ELR (cell line): ENCODE measurements at places on chromosomes 4 and X.

- no peak for DNase-seq
Observed at GRCh38 chr4:169440446-169440845, 169.7 kb upstream of the SH3RF1 start.

DNA sequence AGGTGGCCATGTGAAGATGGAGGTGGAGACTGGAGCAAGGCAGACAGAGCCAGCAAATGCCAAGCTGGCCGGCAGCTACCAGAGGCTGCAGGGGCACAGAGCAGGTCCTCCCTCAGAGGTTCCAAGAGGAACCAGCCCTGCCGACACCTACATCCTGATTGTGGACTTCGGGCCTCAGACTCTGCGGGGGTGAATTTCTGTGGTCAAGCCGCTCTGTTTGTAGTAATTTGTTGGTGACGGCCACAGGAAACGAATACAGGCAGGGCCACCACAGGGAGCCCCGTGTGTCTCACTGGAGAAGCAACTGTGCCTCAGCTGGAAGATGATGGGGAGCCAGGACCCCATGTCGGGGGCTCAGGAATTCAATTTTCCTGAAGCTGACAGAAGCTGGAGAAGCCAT, 28.3 kb downstream of the ZFYVE28 start:
- DNase-seq, result no peak

DNA sequence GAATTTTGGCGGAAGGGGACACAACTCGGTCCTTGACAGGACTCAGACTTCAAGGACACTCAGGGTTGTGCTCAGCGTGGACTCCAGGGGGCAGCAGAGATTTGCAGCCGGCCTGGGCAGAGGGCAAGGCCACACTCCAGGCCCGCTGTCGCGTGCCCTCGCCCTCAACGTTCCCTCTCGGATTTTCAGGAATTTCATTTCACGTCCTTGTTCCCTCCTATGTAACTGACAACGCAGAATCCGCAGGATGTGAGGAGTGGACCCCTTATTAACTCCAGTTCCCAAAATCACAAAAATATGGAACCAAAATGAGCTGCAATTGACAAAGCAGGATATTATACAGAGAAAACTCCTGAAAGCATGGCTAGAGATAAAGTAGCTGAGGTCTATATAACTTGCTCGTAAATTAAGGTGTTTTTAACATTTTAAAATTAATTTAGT, 21.0 kb upstream of the DCTD start:
- peak; percentile 73 for DNase-seq

DNA sequence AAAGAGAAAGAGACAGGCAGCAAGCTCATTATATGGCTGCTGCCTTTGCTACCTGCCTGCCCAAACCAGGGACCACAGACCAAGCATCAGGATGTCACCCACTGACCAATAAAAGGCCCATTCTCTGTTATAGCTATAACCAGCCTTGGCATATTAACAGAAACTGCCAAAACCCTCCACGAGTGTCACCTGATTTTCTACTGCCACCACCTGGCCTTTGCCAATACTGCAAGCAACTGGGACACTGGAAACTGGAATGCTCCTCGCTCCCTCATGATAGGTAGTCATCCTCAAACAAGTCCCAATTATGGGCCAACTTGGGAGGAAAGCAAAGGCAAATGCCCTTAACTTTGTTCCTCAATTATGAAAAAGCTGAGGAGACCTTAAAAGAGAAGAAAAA, 76.0 kb downstream of the SPIN4 start:
- DNase-seq, result peak; percentile 28

- DNase-seq, result no peak
Observed at GRCh38 chr4:48542888-48543287, 52.8 kb downstream of the ZAR1 start.

DNA sequence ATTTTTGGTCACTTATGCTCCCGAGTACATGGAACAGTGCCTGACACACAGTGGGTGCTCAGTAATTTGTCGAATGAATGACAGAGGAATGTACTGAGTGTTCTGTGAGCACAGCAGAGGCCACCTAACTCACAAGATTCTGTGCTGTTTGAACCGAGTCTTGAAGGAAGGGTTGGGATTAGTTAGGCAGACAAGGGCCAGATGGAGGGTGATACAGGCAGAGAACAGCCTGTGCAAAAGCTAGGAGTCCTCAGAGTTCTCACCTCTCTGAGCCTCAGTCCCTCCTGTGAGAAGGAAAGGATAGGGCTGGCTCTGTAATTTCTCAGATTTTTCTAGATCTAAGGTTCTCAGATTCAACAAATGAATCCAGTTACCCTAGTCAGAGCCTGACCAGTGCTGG, 108.8 kb downstream of the NHSL2 start:
- DNase-seq, result no peak

DNA sequence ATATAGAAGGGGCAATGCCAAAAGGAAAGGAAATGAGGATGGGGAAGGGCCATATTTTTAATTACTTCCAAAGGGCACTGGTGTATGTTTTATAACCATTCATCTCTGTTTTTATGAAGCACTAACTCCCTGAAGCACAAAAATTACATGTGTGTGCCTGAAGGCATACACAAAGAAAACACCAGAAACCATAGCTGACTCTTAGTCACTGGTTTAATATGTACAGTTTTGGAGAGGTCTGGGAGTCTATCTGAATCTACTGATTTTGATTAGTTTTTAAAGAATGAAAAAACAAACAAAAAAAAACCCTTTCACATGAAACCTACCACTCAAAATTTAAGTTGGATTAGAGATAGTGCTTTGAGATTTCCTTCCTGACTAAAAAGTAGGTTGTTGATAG, 438.7 kb downstream of the RPA4 start:
- peak; percentile 5 for DNase-seq

DNA sequence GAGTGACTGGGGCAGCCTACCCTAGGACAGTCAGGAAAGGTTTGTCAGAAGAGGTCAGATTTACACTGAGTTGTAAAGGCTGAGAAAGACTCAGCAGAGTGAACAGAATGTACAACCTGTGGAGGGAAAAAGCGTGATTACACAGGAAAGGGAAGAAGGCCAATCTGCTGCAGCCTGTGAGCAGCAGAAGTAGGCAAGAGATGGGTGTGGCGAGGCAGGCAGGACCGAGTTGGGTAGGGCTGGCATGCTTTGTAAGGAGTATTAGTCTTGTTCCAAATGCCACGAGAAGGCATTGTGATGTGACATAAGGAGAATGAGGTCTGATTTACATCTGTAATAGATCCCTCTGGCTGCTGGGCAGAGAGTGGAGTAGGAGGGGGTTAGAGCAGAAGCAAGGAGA, 12.6 kb downstream of the SGMS2 start:
- no peak for DNase-seq

DNA sequence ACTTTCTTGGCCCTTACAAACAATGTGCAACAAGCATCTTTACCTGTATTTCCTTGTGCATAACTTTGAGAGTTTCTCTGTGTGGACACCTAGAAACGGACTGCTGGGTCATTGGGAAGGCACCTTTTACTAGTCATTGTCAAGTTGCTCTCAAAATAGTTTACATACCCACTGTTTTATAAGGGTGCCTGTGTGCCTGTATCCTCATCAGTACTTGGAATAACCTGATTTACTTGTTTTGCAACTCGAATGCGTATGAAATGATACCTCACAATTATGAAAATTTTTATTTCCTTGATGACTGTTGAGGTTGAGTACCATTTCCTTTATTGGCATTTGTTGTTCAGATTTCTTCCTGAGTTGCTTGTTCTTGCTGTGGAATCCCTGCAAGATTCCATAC, 150.8 kb downstream of the STIM2 start:
- no peak for DNase-seq
